ENCODE measurements at places on chromosomes 3 and 15. TPM values are rescaled to one million over a fixed set of nuclear protein-coding genes. Genes with fewer than 3 reads are reported as not detected.

SLC6A1 gene
- total RNA-seq, result not detected

GPR160 gene
- total RNA-seq, result 52.4 TPM

TMEM212 gene
- total RNA-seq, result not detected

IP6K2 gene
- 110 TPM for total RNA-seq

ITGB5 gene
- 142 TPM for total RNA-seq

GOLGA6A gene
- total RNA-seq, result not detected

AMT gene
- 4.5 TPM for total RNA-seq

CIDEC gene
- total RNA-seq, result not detected

ZNF662 gene
- 3.8 TPM for total RNA-seq

RTP3 gene
- total RNA-seq, result not detected

All from stomach (tissue), 19 donors.